Thoracic aorta (tissue), 2 donors: ENCODE measurements at places on chromosomes 4 and X.
A peak's percentile ranks its signal among the peaks of the same experiment; 100 is the strongest.

- DNase-seq: no peak
These were observed 141.4 kb upstream of the PAK3 start for GRCh38 chrX:110954428-110955100.

- peak; percentile 3 for DNase-seq
These were observed 223.1 kb upstream of the DMD start for GRCh38 chrX:33434256-33435092.

DNA sequence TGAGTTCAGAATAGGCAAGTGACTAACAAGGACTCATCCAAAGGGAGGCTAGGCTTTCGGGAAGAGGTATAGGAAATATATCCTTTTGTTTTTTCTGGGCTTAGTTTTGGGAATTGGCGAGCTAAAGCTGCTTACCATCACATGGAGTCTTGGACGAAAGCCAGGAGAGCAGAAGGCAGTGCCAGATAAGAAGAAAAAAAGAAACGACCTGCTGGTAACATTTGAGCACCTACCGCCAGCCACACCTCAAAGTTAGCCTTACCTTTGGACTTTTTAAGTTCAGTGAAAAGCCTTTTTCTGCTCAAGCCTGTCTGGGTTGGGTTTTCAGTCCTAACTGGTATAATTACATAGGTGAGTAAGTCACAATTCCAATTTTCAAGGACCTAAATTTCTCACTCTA is 85.1 kb upstream of the LCORL start:
- DNase-seq: no peak

GRCh38 chr4:157220371-157220881 is at the start of gene GRIA2:
Gene GRIA2 (plus strand): TSS chr4:157220728. CDS start chr4:157221043, 315 bp downstream.
- DNase-seq: no peak

- no peak for DNase-seq
These were observed 76.6 kb downstream of the SH3KBP1 start for GRCh38 chrX:19810802-19811201.

DNA sequence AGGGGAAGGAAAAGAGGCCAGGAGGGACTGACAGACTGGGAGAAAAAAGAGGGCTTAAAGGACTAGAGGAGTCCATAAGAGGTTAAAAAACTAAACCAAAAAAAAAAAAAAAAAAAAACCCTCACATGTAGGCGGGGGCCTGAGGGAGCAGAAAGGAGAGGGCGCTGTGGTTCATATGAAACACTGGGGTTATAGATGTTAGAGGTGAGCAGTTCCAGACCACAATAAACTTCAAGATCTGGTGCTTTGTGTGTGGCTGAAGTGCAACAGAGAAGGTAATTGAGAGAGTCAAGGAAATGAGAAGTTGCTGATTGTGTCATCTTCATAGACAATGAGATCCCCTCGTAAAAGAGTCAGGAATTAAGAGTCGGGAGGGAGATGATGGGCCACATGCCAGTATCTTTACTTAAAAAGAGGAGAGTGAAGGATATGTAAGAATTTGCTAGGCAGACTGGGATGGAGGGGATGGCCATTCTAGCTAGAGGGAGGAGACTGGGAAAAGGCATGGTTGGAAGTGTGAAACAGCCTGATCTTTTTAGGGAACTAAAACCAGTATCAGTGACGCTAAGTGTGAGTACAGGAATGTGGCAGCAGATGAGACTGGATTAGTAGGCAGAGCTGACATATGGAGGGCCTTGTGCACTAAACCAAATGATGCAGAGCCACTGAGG is 18.4 kb upstream of the OGT start:
- no peak for DNase-seq
